ENCODE measurements at places on chromosomes 7 and 10. TPM values are rescaled to one million over a fixed set of nuclear protein-coding genes. Genes with fewer than 3 reads are reported as not detected.
A peak's percentile ranks its signal among the peaks of the same experiment; 100 is the strongest.

DNA sequence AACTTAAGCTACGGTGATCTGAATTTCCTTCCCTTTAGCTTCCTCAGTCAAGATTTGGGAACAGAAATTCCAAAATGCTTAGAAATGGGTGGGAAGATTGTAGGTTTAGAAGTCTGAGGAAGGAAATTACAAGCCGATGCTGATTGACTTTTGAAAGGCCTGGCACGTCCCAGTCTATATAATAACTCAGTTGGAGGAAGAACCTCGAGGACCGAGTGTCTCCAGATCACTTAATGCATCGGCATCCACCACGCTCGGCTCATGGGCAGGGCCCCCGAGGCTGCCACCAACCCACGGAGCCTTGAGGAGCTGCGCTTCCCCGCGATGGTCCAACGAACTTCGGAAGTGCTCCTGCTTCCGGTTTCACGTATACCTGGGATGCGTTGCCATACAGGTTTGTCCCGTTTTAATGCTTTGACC, 10.4 kb upstream of the SP8 start:
- no peak for DNase-seq

DNA sequence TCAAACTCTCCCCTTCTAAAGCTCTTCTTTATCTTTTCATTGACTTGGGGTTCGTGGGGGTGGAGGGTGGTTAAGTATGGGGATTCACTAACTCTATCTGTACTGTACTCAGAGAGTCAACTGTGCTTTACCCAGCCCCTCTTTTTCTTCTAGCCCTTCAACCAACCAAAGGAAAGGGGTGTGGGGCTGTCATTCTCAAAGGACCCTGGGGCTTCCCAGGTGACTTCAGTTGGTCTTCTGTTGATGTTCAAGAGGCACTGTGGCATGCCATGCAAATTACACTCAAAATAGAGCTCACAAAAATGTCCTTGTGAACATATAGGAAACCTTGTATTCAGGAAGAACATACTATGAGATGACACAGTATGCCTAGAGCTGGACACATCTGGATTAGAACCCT, 16.9 kb upstream of the RHOBTB1 start:
- DNase-seq: no peak

DNA sequence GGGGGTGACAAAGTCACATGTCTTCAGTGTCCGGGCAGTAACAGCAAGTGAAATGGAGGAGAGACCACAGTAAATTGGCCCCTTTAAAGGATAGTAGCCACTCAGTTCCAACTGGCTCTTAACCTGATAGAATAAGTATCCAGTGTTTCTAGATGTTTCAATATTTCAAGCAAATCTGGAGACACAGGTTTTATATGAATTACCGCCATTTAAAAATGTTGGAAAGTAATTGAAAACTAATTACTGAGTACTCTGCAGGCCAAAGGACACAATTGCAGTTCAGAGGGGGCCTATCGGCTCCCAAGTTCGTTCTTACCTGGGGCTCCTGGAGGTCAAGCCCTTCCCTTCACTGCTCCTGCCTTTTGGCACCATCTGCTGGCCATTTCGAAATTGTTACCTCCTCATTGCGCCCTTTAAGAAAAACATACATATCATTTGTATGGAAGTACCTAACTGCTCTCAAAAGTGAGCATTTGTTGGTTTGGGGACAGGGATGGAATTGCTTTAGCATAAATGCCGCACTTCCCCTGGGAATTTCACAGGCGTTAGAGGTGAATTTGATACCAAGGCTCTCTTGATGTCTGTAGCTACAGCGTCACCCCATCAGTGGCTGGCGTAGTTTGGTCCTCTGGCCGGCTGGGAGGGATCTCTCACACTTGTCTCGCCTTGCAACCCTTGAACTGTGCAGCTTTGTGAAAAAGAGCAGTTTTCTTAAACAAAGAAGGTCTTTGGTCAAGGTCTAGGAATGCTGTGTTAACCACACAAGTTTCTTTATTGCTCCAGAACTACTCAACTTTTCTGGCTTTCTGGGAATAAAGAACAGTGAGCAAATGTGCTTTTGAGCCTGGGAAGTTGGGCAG, 220.0 kb downstream of the ARHGAP21 start:
- DNase-seq: peak; percentile 61

DNA sequence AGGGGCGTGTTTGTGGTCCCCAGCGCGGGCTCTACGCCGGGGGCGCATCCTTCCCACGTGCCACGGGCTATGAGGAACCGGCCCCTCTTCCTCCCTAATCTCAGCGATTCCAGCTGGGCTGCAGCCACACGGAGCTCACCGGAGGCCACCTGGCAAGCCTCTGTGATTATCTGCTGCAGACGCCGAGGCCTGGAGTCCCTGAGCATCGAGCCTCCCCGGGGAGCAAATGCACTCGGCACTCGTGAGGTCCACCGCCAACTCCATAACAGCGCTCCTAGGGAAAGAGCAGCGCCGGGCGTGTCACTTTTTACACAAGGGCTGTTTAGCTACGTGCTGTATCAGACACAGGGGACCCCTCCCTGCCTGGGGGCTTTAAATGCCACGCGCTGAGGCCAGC, 101.2 kb downstream of the DYNC2I1 start:
- no peak for DNase-seq

TMEM140 gene
- 0.81 TPM for total RNA-seq

DNA sequence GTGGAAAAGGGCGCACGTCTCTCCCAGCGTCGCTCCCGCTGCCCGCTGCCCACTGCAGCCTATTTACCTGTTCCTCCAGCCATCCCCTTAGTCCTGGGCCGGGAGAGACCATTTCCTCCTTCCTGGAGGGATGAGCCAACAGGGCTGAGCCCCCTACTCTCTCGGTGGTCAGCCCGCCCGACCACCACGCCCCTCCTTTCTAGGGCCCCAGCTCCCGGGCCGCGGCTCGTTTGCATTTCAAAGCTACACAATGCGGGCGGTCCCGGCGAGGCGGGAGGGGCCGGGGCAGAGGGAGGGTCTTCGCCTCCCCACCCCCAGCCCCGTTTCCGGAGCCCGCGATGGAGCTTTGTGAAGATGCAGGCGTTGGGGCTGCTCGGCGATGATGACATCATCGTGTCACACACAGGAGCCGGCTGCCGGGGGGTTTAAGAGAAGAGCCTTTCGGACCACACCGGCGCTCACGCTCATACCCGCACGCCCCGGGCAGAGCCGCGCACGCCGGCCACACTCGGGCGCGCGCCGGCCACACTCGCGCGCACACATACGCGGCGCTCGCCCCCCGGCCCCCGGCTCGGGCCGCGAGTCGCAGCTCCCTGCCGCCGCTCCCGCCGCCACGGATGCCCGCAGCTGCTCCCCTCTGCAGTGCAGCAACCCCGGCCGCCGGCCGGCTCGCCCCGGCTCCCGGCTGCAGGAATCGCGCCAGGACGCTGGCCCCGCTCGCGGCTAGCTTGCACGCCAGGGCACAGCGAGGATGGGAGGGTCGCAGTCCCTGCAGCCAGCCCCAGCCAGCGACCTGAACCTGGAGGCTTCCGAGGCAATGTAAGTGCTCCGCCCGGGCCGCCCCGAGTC, 107.7 kb upstream of the BTBD16 start:
- no peak for DNase-seq
